ENCODE measurements at places on chromosomes 6 and 20. TPM values are rescaled to one million over a fixed set of nuclear protein-coding genes. Genes with fewer than 3 reads are reported as not detected.

The CALHM6 gene
- total RNA-seq: not detected

The BPIFB2 gene
- total RNA-seq: not detected

The BPIFB4 gene
- total RNA-seq: not detected

The ZBTB12 gene
- total RNA-seq: 5.0 TPM

The IP6K3 gene
- 5.8 TPM for total RNA-seq

The ANKEF1 gene
- 10.2 TPM for total RNA-seq

Measured in Peyer's patch (tissue), 4 donors.